CD8-positive, alpha-beta memory T cell (primary cell): ENCODE measurements at places on chromosomes 2 and 18. TPM values are rescaled to one million over a fixed set of nuclear protein-coding genes. Genes with fewer than 3 reads are reported as not detected.

DNA sequence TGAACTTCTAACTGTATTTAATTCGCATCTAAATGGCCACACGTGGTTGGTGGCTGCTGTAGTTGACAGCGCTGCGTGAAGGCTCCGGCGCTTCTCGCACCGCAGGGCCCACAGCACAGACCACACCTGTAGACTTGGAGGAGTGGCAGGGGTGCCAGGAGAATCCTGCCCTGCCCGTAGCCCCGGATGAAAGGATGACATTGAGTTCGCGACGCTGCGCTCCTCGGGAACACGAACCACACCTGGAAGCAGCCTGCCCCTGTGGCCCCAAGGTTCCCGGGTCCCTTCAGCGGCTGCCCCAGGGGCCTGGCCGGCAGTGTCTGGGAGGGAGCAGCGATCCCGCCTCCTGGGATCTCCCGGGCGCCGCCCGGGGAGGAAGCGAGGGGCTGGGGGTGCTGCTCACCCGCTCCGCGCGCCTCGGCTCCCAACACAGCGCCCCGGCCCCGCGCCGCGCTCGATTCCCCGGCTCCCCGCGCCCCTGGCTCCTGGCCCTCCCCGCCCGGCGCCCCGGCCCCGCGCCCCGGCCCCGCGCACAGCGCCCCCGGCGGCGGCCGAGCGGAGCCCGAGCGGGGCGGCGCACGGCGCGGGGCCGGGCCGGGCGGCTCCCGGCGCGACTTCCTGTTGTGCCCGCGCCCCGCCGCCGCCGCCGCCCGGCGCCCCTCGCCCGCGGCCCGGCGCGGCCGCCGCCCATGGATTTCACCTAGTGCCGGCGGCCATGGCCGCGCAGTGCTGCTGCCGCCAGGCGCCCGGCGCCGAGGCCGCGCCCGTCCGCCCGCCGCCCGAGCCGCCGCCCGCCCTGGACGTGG is at the start of gene RNPEPL1:
TSS of gene RNPEPL1 (plus strand) at position 613 of the 806 bp plus-strand sequence. CDS start at position 716, 103 bp downstream.
- peak; percentile 68 for DNase-seq

Gene SPDYA
- 0.84 TPM for total RNA-seq

DNA sequence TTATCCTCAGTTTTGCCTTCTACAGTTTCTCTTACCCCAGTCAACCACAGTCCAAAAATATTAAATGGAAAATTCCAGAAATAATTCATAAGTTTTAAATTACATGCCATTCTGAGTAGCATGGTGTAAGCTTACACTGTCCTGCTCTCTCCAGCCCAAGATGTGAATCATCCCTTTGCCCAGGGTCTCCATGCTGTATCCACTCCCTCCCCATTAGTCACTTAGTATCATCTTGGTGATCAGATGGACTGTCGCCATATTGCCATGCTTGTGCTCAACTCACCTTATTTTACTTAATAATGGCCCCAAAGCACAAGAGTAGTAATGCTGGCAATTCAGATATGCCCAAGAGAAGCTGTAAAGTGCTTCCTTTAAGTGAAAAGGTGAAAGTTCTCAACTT is 18.5 kb upstream of the CCNT2 start:
- DNase-seq = no peak

Gene BCL2
- total RNA-seq = 60.5 TPM

- no peak for DNase-seq
Observed at GRCh38 chr2:44927985-44928482, 13.5 kb upstream of the SIX3 start.

Gene POU3F3
- total RNA-seq = not detected

DNA sequence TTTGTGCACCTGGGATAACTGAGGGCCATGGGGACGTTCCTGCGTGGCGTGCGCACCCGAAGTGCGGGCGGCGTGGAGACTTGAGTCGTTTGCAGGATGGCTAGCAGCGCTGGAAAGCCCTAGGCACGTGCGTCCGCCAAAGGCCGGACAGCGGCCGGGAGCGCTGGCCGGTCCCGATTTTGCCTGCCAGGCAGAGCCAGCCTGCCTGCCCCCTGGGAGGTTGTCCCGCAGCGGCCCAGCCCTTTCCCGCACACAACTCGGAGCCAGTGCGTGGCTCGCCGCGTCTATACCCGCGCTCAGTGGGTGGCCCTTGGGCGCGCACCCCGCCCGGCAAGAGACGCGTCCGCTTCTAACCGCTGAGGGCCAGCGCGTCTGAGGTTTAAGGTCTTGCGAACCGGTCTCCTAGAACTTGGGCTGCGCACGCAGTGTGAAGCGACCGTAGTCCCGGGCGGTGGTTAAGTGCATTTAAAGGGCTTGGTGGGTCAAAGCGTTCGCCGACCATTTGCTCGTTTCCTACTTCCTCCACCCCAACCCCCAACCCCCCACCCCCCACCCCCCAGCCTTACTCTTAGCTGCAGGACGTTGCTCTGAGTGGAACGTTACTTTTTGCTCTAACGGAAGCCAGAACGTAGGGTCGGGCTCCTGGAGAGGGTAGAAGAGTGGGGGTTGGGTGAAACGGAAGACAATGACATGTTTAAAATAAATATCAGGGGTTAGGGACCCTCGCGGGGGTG is 627 bp downstream of the CDCA7 start:
- DNase-seq = no peak

- no peak for DNase-seq
Observed at GRCh38 chr2:191012845-191013681, 908 bp downstream of the STAT1 start.

DNA sequence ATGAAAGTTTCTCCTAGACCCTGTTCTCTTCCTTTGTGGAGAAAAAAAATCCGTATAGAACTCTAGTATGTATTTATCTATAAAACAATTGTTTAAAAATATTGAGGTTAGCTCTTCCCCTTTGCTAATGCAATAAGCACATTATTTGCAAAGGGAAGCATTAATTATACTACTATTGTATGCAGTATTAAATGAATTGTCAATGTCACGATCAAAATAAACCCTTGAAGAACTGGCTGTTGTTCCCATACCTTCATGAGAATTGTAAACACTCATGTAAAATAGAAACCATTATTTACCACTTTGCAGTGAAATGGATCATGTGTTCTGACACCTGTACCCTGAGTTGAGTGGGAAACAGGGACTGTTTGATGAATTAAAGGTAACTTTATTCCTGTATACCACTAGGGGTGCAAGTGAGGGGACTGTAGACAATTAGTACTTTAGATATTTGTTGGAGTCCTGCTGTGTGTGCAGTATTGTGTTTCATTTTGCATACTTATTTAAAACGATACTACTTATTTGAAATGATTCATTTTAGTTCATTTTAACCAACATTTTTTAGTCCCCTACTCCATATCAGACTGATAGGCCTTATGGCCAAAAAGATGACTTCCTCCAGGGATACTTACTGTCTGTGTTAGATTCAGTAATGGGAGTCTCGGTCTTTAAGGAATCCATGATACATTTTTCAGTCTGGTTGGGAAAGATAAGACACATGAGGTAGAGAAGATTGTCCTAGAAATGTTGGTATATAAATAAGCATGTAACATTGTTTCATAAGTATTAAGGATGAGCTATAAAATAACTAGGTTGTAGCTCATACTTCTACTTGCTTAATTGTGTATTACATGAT is 7.9 kb downstream of the PKP4 start:
- no peak for DNase-seq

Gene BOK
- not detected for total RNA-seq

Gene MRPL33
- total RNA-seq = 85.8 TPM

DNA sequence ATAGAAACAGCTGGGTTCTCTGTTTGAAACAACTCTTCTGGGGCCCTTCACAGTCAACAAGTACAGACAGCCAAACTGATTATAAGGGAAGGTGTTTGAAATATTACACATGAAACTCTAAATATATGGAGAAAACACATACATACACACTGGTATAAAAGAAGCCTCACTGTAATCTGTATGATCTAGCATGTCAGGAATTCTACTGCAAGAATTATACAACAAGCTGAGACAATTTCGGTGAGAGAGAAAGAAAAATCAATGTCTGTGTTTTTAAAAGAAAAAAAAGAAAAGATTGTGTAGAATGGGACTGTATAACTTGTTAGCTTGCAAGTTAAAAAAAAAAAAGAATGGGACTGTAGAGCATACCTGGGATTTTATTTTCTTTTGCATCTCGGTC is 26.3 kb downstream of the IRS1 start:
- DNase-seq = no peak

GRCh38 chr18:64714086-64714485 is 565.2 kb upstream of the LINC00305 start:
- no peak for DNase-seq

- DNase-seq = no peak
Observed at GRCh38 chr18:29309366-29309765, 1132.4 kb upstream of the CDH2 start.

Gene PID1
- not detected for total RNA-seq

Gene CFAP65
- not detected for total RNA-seq

Gene RTP5
- 0.18 TPM for total RNA-seq

DNA sequence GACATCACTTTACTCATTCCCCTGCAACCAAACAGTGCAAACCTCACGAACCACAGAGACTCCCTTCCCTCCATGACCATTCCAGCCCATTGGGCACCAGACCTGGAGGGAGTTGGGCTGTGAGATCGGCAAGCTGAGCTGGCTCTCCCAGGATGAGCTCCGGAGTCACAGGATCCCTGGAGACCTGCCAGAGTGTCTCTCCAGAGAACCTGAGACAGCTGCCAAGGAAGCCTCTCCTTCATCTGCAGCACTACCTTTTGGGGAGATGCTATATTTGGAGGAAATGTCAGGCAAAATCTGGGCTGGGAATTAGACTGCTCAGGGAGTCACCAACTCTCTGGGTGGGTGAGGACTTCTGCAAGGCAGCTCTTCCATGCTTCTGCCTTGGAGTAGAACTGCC is 417.4 kb downstream of the TNS1 start:
- no peak for DNase-seq

Gene SATB2
- 0.09 TPM for total RNA-seq

DNA sequence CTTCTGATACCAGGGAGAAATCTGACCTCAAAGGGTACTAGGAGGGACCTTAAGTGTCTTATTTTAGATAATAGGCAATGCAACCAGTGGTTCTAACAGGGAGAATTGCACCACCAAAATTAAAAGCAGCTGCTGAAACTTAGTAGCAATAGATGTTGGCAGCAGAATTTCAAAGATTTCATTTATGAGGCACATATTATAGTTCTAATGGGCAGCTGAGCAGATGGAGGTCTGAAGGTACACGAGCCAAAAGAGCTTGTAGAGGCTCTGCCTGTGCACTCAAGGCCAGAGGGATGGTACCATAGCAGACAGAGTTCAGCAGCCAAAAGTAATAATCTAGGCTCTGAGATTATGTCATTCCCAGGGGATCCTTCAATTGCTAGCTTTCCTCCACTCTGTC is 87.3 kb upstream of the NCKAP5 start:
- DNase-seq = no peak

- DNase-seq = no peak
Observed at GRCh38 chr2:45370369-45370768, 240.7 kb downstream of the SRBD1 start.

Gene RNF149
- total RNA-seq = 43.4 TPM

- DNase-seq = peak; percentile 13
Observed at GRCh38 chr2:11577101-11577883, 43.4 kb downstream of the GREB1 start.

Gene KANSL1L
- 6.3 TPM for total RNA-seq

DNA sequence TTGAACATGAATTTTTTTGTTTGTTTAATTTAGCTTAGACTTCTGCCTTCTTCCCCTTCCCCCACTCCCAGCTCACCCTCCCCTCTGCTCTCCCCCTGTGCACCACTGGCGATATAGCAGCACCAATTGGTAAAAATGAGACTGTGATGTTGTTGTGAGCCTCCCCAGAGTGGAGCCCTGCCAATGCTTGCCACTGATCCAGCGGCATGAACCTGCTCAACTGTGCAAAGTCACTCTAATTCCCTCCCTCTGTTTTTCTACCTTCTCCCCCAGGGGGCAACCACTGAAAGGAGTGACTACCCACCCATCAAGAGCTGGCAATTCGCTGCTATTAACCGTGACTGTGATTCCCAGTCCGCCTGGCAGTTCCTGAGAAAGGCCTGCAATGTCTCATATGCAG is 30.2 kb downstream of the KLHL14 start:
- DNase-seq = no peak

Gene DAPL1
- total RNA-seq = not detected

GRCh38 chr2:61694312-61695274 is 156.4 kb upstream of the XPO1 start:
- DNase-seq = peak; percentile 73

Gene NAT8
- total RNA-seq = not detected

DNA sequence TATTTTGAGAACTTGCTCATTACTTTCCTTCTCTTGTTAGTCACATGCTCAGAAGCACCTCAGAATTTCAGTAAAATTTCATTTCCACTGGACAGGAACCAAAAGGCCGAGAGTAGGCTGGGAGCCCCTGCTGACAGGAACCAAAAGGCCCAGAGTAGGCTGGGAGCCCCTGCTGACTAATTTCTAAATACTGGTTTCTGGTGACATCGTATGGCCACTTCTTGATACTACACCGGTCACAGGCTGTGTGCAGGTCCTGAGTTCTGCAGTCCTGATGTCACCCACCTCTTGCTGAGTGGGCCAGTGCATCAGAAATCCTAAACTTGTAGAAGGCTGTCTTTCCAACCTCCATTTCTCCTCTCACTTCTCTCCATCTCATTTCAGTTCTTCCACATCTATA is 17.7 kb upstream of the EN1 start:
- DNase-seq = no peak

DNA sequence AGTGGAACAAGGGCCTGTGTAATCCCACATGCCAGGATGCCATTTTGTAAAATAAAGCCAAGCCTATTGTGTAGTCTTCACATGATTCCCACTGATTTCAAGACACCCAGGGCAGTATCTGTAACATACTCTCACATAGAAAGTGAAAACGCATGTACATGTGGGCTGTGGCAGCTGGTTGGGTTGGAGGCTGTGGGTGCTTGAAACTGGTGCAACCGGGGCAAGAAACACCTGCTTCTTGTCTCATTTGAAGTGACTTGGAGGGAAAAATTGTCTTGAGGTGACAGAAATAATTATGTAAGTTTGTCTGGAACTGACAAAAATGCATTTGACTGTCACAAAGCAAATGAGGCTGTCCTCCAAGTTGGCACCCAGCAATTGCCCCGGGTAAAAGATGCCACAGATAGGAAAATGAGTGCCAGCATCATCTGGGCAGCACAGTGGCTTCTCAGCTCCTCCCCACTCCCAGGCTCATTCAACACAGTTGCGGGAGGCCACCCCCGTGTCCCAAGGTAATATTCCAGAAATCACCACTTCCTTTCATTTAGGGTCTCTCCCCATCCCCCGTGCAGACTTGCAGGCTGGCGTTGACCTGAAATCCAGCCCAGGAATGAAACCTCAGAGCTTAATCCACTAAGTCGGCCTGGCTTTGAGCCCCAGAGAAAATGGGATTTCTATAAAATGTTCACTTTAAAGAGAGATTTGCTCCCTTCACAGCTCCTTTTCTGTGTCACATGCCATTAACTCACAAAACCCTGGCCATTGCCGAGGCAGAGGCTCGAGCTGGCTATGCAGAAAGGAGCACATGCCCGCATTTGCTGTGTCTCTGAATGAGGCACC is 293.9 kb upstream of the PARD3B start:
- DNase-seq = no peak

DNA sequence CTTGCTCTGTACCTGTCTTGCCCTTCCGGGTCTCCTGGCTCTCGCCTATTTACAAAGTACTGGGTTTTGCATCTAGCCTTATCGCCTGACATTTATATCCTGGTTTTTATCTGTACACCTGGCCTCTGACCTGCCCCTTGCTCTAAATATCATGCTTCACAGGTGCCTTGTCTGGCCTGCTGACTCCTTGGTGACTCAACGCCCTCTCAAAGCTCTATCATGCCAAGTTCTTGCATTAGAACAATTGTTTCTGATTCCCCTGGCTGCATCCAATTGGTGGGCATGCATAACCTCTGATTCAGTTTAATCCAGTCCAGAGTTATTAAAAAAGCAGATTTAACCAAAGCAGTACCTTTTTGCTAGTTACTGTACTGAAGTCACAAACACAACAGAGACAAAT is 113.9 kb upstream of the CCDC68 start:
- DNase-seq = no peak
